ENCODE measurements at places on chromosomes 2 and 18.
A peak's percentile ranks its signal among the peaks of the same experiment; 100 is the strongest.

DNA sequence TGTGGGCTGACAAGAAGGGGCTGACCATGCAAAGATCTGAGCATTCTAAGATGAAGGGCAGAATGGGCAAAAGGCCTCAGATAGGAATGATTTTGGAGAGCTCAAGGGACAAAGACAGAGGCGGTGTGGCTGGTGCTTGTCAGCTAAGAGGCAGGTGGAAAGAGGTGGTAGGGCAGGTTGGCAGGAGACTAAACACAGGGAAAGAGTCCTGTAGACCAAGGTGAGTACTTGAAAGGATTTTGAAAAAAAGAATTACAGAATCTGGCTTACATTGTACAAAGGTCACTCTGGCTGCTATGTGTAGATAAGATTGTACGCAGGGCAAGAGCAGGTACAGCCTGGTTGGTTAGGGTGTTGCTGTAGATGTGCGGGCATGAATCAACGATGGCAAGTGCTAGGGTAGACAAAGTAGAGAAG lies 50.6 kb downstream of the STK39 start:
- no peak for DNase-seq

GRCh38 chr18:6413579-6414117 lies 1.1 kb downstream of the L3MBTL4 start:
- no peak for DNase-seq

- no peak for DNase-seq
Measured at GRCh38 chr2:6864923-6865345, 773 bp downstream of the CMPK2 start.

DNA sequence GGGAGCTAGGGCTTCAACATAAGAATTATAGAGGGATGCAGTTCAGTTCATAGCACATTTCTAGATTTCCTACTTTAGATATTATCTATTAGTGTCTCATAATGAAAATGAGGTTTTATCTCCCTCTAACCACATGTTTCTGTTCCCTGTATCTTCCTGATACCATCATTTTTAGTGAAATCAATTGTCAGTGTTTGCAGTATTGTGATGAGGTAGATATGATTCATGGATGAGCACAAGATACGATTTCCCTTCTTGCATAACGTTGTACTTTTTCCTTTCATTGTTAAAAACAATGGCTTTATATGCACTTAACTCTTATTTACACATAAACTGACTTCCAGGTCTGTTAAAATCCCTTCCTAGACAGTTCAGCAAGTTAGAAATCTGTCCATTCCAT lies 211.4 kb downstream of the ZBTB7C start:
- no peak for DNase-seq

- DNase-seq: no peak
Measured at GRCh38 chr2:171271386-171271785, 110.7 kb upstream of the TLK1 start.

GRCh38 chr2:35447215-35447614 lies 908.4 kb upstream of the CRIM1 start:
- peak; percentile 60 for DNase-seq

DNA sequence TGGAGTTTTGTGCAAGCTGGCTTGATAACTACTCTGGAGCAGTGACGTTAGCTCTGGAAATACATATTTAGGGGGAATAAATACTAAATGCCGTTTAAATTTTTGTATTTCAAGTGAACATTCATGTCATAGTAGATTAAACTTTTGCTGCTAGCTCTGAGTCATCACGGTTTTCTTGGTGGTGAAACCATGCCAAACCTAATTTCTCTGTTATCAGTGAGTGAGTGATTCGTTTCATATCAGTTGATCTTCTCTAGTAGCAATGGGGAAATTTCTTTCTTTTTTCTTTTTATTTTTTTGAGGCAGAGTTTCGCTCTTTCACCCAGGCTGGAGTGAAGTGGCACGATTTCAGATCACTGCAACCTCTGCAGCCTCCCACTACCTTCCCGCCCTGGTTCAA lies 211.1 kb downstream of the PTPRM start:
- no peak for DNase-seq

- DNase-seq: no peak
Measured at GRCh38 chr2:177164131-177164530, 48.5 kb upstream of the HNRNPA3 start.

GRCh38 chr2:1731963-1732768 lies 12.1 kb downstream of the PXDN start:
- no peak for DNase-seq

GRCh38 chr18:46427216-46427995 lies 229.6 kb downstream of the LOXHD1 start:
- DNase-seq: no peak

Data from Jurkat, Clone E6-1 (cell line).